M059J (cell line): ENCODE measurements at places on chromosomes 11 and 22. TPM values are rescaled to one million over a fixed set of nuclear protein-coding genes. Genes with fewer than 3 reads are reported as not detected.

SPDYC gene
- not detected in 2 replicates for total RNA-seq

DNA sequence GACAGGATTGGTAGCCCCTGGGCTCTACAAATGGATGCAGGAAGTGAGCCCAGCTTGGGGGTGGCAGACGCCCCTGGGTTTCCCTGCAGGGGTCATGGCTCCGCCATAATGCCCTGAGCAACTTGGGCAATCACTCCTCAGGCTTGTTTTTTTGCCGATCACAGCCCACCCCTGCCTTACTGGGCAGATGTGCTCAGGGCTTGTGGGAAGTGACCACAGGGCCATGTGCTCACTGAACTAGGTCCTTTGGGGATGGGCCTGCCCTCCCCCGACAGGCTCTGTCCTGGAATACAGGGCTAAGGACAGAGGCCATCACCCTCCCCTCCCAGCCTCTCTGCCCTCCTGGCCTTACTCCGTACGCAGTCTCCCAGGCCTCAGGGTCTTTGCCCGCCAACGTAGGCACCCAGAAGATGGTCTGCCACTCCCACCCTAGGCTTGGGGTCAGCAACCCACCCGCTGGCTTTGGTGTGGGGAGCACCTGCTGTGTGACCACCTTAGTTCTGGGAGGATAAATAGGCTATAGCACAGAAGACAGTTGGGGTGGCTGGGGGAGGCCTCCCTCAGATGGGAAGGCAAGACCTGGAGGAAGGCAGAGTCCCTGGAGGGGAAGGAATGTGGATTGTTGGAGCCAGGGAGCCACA lies 3.8 kb downstream of the RPLP2 start:
- DNase-seq: no peak

GRCh38 chr11:95764267-95764898 lies 25.2 kb downstream of the FAM76B start:
- DNase-seq: peak; percentile 53

DNA sequence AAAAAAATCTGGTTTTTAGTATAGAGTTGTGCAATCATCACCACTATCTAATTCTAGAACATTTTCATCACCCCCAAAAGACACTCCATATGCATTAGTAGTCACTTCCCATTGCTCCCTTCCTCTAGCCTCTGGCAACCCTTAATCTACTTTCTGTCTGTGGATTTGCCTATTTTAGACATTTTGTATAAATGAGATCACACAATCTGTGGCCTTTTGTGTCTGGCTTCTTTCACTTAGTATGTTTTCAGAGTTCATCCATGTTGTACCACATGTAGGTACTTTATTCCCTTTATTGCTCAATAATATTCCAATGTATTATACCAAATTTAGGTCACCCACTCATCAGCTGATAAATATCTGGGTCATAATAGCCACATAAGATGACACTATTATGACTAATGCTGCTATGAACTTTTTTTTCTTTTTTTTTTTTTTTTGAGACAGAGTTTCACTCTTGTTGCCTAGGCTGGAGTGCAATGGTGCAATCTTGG lies 67.5 kb upstream of the SCUBE2 start:
- peak; percentile 44 for DNase-seq

DNA sequence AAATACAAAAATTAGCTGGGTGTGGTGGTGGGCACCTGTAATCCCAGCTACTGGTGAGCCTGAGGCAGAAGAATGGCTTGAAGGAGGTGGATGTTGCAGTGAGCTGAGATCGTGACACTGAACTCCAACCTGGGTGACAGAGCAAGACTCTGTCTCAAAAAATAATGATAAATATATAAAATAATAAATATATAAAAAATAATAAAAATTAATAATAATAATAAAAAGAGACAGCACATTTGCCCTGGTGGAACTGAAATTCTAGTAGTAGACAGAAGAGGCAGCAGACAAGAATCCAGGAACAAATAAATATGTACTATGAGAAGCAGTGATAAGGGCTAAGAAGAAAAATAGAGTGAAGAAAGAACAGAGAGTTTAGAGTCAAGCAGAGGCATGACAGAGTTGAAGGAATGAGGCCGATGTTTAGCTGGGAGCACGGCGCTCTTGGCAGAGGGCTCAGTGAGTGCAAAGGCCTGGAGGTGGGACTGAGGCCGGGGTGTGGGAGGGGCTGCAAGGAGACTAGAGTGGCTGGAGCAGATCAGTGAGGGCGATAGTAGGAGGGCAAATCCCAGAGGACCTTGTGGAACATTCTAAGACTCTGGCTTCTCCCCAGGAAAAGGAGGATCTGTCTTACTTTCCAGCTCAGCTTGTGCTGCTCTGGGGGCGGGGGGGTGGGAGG lies 410.3 kb downstream of the MN1 start:
- no peak for DNase-seq
